ENCODE measurements at places on chromosomes 7 and 10.
A peak's percentile ranks its signal among the peaks of the same experiment; 100 is the strongest.

- DNase-seq, result no peak
Measured at GRCh38 chr10:18044976-18045720, 93.4 kb downstream of the SLC39A12 start.

DNA sequence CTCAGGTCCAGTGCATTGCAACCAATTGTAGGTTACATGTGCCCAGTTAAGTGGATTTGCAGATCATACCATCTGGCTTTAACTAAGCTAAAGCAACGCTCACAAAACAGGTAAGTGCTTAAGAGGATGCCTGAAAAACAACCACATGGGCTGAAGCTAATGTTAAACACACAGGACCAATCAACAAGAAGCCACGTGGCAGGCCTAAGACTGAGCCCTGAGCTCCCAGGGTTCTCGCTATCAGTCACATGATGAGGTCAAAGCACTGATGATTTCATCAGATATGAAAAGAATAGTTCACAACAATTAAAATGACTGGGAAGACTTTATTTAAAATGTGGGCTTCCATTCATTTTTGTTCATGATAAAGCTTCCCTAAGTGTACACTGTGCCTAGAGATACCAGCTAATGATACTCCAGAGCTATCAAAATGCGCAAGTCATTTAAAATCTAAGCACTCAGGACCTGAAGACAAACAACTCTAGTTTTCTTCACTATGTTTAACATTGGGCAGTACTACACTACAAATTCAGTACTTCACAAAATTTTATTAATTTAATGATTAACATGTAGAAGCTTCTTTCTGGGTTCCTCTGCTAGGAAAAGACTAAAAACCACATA is 90.6 kb downstream of the PIP4K2A start:
- DNase-seq, result no peak

DNA sequence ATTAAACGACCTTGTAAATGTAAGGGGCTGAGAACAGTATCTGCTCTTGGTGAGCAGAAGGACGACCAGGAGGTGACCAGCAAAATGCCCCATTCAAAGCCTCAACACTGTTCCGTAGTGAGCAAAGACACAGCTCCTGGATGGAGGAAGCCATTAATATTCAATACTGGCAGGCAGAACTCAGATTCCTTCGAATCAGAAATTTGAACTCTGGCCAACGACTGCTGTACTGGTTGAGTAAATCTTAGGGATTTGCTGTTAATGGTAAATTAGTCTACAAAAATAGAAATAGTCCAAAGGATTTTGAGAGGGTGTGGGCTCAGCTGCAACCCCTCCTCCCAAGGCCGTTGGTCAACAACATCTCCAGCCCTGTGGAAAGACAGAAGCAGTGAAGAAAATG is 130.5 kb upstream of the PFKP start:
- no peak for DNase-seq

- DNase-seq, result peak; percentile 50
Measured at GRCh38 chr10:80444646-80445319, 9.3 kb upstream of the TSPAN14 start.

- DNase-seq, result peak; percentile 40
Measured at GRCh38 chr7:925601-926000, 28.9 kb downstream of the ADAP1 start.

DNA sequence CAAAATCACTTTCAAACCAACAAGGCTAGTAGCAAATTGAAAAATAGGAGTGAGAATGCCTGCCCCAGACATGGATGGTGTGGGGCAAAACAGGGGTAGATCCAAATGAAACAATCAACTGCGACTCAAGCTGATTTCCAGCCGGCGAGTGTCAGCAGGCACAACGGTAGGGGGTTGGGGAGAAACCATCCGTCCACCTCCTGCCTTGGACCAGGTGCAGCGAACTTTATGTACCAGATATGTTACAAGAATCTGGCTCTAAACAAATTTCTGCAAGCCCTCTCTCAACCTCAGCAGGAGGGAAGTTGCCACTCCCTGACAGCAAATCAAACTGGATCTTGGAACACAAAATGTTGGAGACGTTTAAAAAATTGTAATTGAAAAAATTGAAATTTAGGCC is 45.2 kb downstream of the PYROXD2 start:
- no peak for DNase-seq

GRCh38 chr7:159004411-159004810 is 140.3 kb downstream of the VIPR2 start:
- DNase-seq, result no peak

DNA sequence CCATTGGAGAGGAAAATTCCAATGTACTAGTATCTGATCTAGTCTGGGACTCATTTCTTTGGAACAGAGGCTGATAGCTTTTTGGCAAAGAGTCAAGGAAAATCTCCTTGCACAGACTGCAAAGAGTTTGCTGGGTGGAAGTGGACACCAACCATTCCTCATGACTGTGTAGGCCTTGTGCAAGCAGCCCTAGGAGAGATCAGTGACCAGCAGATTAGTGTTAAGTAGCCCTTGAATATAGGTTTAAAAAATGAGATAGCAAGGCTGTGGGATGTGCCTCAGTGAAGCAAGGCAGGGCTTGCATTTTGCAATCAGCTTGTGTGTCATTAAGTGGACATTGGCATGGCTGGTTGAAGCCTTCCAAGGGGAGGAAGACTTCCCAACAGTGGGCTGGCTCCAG is 341.6 kb downstream of the PLXNA4 start:
- DNase-seq, result no peak

Measured in DND-41 (cell line).